ENCODE measurements at places on chromosomes 16 and 17. TPM values are rescaled to one million over a fixed set of nuclear protein-coding genes. Genes with fewer than 3 reads are reported as not detected.

SOX8 gene
- 0.33 TPM for total RNA-seq

CHD9NB gene
- 2.3 TPM for total RNA-seq

TBC1D3L gene
- total RNA-seq: 2.2 TPM

PPP1R1B gene
- total RNA-seq: 4.1 TPM

CUEDC1 gene
- total RNA-seq: 25.7 TPM

CFAP97D1 gene
- not detected for total RNA-seq

KRT26 gene
- not detected for total RNA-seq

CDYL2 gene
- total RNA-seq: 5.2 TPM

KIAA0753 gene
- total RNA-seq: 14.4 TPM

HBA1 gene
- not detected for total RNA-seq

EVPLL gene
- not detected for total RNA-seq

OR4D1 gene
- not detected for total RNA-seq

GP1BA gene
- total RNA-seq: not detected

Data from fibroblast of the aortic adventitia (primary cell).